Natural killer cell (primary cell): ENCODE measurements at places on chromosomes 1 and 21. TPM values are rescaled to one million over a fixed set of nuclear protein-coding genes. Genes with fewer than 3 reads are reported as not detected.

- no peaks in the 10 kb centered on the region for H3K4me1 ChIP-seq
- H3K27ac ChIP-seq: no peak overlapping the region
- DNase-seq: no peak
- no peaks in the 10 kb centered on the region for H3K36me3 ChIP-seq
Measured at GRCh38 chr1:217153361-217153760, 430.1 kb upstream of the ESRRG start.

- peaks cover 26% of the 10 kb centered on the region for H3K36me3 ChIP-seq
- H3K27me3 ChIP-seq: no peaks in the 10 kb centered on the region
- H3K27ac ChIP-seq: peak overlapping the region; percentile 92
- peaks cover 97% of the 10 kb centered on the region for H3K4me1 ChIP-seq
- no peak overlapping the region for H3K4me3 ChIP-seq
Measured at GRCh38 chr1:26284597-26285347, 4.9 kb downstream of the SH3BGRL3 start.

- no peaks in the 10 kb centered on the region for H3K27me3 ChIP-seq
- H3K4me1 ChIP-seq: no peaks in the 10 kb centered on the region
- H3K4me3 ChIP-seq: no peak overlapping the region
- H3K36me3 ChIP-seq: peaks cover 68% of the 10 kb centered on the region
- no peak overlapping the region for H3K27ac ChIP-seq
Measured at GRCh38 chr1:100077531-100077930, 55.2 kb downstream of the SASS6 start.

DNA sequence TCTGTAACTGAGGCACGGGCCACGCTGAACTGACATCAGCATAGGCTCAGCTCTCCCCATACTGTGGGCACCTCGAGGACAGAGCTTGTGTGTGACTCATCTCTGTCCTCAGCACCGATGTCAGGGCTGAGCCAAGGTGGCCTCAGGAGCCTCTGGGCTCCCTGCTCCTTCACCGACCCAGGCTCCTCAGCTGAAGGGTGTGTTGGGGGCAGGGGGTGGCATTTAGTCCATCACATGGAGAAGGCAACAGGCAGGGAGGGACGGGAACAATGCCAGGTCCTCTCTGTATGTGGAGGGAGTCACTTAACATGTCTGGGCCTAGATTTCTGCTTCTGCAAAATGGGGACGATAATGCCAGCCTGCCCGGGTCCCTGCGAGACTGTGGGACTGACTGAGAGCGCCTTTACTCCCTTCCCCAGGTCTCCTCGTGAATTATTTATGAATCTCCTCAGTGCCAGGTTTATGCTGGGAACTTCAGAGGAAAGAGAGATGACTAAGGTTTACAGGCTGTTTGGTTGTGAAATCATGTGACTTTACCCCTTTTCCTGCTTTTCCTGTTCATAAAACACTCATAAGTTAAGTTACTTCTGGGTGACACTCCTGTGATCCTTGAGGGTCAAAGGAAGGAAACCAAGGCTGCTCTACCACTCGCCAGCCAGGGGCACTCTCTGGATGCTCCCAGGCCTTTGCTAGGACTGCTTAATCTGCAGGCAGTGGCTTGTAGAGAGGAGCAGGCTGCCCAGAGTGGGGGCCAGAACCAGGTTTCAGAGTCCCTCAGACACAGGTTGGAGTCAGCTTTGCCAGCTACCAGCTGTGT, 16.2 kb downstream of the TTC39A start:
- H3K4me1 ChIP-seq: no peaks in the 10 kb centered on the region
- H3K27ac ChIP-seq: no peak overlapping the region
- H3K4me3 ChIP-seq: no peak overlapping the region

- no peak overlapping the region for H3K4me3 ChIP-seq
- H3K27ac ChIP-seq: no peak overlapping the region
- H3K36me3 ChIP-seq: no peaks in the 10 kb centered on the region
- H3K27me3 ChIP-seq: no peaks in the 10 kb centered on the region
- DNase-seq: no peak
Measured at GRCh38 chr1:35253941-35254340, 14.6 kb upstream of the ZMYM4 start.

- H3K27me3 ChIP-seq: no peaks in the 10 kb centered on the region
- H3K36me3 ChIP-seq: no peaks in the 10 kb centered on the region
- no peaks in the 10 kb centered on the region for H3K4me1 ChIP-seq
- H3K27ac ChIP-seq: no peak overlapping the region
- DNase-seq: no peak
Measured at GRCh38 chr1:216205176-216205575, 218.1 kb downstream of the USH2A start.

DNA sequence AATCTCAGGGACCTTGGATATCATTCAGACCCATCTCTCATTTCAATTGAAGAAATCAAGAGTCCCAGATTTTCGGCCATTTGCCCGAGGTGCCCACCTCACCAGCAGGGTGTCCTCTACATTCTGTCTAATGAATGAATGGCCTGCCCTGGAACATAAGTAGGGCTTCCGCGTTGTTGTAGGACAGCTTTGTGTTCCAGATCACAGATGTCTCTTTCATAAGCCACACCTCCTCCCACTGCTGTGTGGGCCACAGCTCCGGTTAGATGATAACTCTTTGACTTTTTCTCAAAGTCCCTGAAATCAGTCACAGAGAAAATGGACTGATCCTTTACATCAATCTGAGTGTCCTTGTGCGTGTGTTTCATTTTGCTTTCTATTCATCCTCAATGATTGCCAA, 144.4 kb downstream of the RGS7 start:
- H3K27ac ChIP-seq: no peak overlapping the region
- DNase-seq: no peak
- H3K4me3 ChIP-seq: no peak overlapping the region
- H3K27me3 ChIP-seq: no peaks in the 10 kb centered on the region

- H3K4me3 ChIP-seq: no peak overlapping the region
- H3K27me3 ChIP-seq: peaks cover 17% of the 10 kb centered on the region
- DNase-seq: no peak
- H3K36me3 ChIP-seq: no peaks in the 10 kb centered on the region
- no peaks in the 10 kb centered on the region for H3K4me1 ChIP-seq
Measured at GRCh38 chr1:233907151-233907550, 2.7 kb downstream of the SLC35F3 start.

- DNase-seq: no peak
- no peaks in the 10 kb centered on the region for H3K27me3 ChIP-seq
Measured at GRCh38 chr1:118294875-118295642, 110.0 kb upstream of the SPAG17 start.

GRCh38 chr1:99659755-99660210, 13.9 kb downstream of the PALMD start:
- no peak overlapping the region for H3K27ac ChIP-seq
- no peak for DNase-seq
- H3K36me3 ChIP-seq: no peaks in the 10 kb centered on the region
- H3K4me3 ChIP-seq: no peak overlapping the region
- no peaks in the 10 kb centered on the region for H3K4me1 ChIP-seq

- no peaks in the 10 kb centered on the region for H3K27me3 ChIP-seq
- H3K4me3 ChIP-seq: no peak overlapping the region
- no peak for DNase-seq
- H3K4me1 ChIP-seq: no peaks in the 10 kb centered on the region
- H3K27ac ChIP-seq: no peak overlapping the region
Measured at GRCh38 chr1:115343200-115343737, 5.2 kb upstream of the NGF start.

- H3K27me3 ChIP-seq: no peaks in the 10 kb centered on the region
- H3K4me3 ChIP-seq: no peak overlapping the region
- no peak for DNase-seq
Measured at GRCh38 chr1:28853093-28853742, 41.2 kb downstream of the OPRD1 start.

- H3K27me3 ChIP-seq: no peaks in the 10 kb centered on the region
- no peak for DNase-seq
- no peak overlapping the region for H3K4me3 ChIP-seq
- no peaks in the 10 kb centered on the region for H3K36me3 ChIP-seq
- H3K4me1 ChIP-seq: no peaks in the 10 kb centered on the region
Measured at GRCh38 chr1:9443913-9444445, 95.3 kb upstream of the SLC25A33 start.

DNA sequence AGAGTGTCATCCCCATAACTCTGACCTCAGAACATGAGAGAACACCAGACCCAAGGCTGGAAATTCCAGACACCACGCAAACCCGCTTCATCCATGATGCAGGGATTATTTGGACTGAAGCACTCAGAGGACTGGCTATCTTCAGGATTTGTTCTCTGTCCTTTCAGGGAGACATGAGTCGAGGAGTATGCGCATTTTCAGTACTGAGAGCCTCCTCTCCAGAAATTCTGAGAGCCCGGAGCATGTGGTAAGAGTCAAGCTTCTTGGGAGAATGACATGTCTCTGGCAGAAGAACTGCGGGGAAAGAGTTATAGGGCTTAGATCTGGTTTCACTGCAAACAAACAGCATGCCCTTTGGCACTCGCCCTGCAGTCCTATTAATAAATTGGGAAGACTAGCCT, 6.9 kb downstream of the LAX1 start:
- H3K4me3 ChIP-seq: no peak overlapping the region
- no peak for DNase-seq
- H3K4me1 ChIP-seq: peaks cover 36% of the 10 kb centered on the region
- H3K27me3 ChIP-seq: no peaks in the 10 kb centered on the region
- H3K27ac ChIP-seq: no peak overlapping the region
- peaks cover 49% of the 10 kb centered on the region for H3K36me3 ChIP-seq

DNA sequence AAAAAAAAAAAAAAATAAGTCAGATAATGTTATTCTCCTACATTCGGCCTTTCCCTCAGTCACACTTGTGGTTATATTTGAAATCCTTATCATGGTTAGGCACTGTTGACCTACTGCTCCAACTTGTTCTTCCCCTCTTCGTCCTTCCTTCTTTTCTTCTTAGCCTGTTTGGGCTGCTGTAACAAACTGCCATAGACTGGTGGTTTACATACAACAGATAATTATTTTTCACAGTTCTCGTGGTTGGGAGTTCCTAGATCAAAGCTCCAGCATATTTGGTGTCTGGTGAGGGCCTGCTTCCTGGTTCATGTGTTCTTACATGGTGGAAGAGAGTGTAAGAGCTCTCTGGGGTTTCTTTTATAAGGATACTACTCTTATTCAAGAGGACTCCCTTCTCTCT, 73.4 kb downstream of the RABGAP1L start:
- no peaks in the 10 kb centered on the region for H3K27me3 ChIP-seq
- no peak overlapping the region for H3K27ac ChIP-seq
- no peak for DNase-seq
- H3K4me1 ChIP-seq: no peaks in the 10 kb centered on the region
- H3K36me3 ChIP-seq: peaks cover 11% of the 10 kb centered on the region

DNA sequence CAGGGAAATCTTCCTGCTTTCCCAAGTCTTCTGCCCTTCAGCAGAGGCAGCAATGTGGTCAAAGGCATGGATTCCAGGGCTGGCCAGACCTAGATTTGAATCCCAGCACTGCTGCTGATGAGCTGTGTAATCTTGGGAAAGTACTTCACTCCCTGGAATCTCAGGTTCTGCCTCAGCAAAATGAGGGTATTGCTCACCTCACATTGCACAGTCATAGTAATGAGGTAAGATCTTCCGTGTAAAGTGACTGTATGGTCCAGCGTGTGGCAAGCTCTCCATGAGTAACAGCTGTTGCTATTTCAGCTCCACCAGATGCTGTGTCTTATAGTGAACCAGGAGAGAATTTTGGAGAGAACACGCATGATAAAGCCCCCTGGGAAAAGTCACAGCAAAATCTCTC, 56.1 kb upstream of the F3 start:
- no peaks in the 10 kb centered on the region for H3K36me3 ChIP-seq
- H3K27ac ChIP-seq: no peak overlapping the region
- no peak overlapping the region for H3K4me3 ChIP-seq
- DNase-seq: no peak
- peaks cover 8% of the 10 kb centered on the region for H3K4me1 ChIP-seq

GRCh38 chr1:241947354-241947753, 10.2 kb upstream of the BECN2 start:
- H3K27me3 ChIP-seq: no peaks in the 10 kb centered on the region
- no peaks in the 10 kb centered on the region for H3K36me3 ChIP-seq
- no peak overlapping the region for H3K4me3 ChIP-seq
- H3K27ac ChIP-seq: no peak overlapping the region

DNA sequence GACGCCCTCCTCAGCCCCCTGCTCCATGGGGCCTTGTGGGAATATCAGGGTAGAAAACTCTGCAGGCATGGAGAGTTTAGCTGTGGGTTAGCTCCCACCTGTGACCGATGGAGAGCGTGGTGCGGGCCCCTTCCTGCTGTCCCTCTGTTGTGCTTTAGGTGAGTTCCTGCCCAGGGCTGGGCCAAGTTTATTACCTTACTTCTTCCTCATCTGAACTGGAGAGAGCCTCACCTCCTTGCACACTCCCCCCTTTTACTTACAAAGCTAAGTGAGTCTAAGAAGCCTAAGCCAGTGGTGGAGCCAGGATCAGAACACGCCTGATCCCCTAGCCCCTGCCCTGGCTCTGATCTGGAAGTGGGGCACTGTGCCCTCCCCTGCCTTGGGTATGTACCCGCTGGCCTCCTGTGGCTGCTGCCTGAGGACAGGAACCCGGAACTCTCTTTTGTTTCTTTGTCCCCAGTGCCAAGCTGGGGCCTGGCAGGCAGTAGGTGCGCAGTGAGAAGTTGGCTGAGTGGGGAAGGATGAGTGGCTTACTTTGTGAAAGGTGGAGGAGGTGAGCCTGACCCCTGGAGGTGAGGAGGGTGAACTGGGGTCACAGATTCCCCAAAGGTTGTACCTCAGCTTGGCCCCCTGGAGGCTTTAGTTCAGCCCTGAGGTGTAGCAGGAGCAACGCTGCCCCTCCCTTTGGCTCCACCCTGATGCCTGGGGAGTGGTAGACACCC, 32.9 kb downstream of the ARHGEF10L start:
- no peaks in the 10 kb centered on the region for H3K4me1 ChIP-seq
- no peak overlapping the region for H3K4me3 ChIP-seq
- no peak overlapping the region for H3K27ac ChIP-seq
- H3K36me3 ChIP-seq: no peaks in the 10 kb centered on the region
- DNase-seq: no peak

FAM131C gene
- not detected for total RNA-seq

HENMT1 gene
- total RNA-seq: 30.6 TPM

ATP13A2 gene
- total RNA-seq: 42.8 TPM

TDRD5 gene
- total RNA-seq: not detected

ABCG1 gene
- 13.8 TPM for total RNA-seq

CCDC30 gene
- total RNA-seq: 4.5 TPM
